ENCODE measurements at places on chromosomes 7 and 10.

DNA sequence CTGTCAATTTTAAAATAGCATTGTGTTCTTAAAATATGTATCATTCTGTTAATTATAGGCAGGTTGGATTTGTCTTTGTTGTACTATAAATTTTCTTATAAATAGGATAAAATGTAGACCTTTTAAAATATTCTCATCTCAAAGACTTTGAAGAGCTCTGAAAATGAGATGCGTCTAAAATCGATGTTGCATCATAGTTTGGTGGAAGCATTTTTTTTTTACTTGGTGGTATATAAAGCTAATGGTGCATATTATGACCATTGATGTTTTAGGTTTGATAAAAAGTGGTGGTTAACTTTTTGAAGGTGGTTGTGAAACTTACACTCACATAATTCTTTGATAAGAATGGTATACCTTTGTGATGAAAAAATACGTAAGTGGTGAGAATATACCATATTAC is 69.1 kb downstream of the ZNRF2 start:
- DNase-seq = no peak

- DNase-seq = no peak
Measured at GRCh38 chr10:114584419-114584818, 73.7 kb downstream of the ABLIM1 start.

DNA sequence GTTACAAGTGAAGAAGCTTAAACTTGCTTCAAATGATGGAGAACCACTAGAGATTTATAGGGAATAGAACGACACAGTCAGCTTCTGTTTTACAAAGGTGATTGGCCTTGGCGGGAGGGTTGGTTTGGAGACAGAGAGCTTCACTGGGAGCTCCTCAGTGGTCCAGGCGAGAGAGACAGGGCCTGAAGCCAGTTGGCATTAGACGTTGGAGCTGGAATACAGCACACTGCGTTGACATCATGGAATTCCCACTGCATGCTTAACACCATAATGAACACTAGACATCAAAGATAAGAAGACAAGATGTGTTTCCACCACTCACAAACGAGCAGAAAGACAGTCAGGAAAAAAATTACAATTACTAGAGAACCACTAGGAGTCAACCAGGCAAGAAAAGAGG is 67.8 kb downstream of the TBXAS1 start:
- DNase-seq = no peak

GRCh38 chr7:142857625-142858024 is 2.7 kb downstream of the EPHB6 start:
- no peak for DNase-seq

DNA sequence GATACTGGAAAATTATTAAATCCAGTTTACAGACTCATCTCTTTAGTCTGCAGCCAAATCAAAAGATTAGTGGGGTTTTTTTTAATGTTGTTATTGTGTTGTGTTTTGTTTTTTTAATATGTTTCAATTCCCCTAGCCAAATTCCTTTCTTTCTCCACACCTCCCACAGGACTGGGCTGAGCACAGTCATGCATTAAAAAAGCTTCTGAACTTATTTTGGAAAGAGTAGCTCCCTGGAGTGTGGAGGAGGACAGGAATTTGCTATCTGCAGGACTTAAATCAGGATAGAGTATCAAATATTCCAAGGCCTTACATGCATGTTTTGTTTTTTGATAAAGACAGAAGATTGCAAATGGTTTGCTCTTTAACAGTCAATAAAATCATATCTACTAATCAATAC is 90.7 kb downstream of the GNAI1 start:
- no peak for DNase-seq

DNA sequence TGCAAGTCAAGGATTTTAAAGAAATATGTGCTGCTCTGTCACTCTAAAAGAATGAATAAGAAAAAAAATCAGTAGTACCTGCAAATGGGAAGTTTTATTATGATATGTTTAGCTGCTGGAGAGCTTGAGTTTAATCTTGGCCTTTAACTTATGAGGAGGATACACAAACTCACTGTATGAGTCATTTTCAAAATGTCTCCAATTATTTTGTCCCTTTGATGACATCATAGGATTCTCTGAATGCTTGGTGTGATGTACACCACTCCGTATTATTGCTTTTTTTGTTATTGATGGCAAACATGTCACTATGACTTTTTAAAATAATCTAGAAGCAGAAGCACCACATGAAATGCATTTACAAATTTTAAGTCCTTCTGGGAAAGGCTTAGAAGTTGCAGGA is 125.8 kb downstream of the RALA start:
- no peak for DNase-seq

- no peak for DNase-seq
Measured at GRCh38 chr10:91682912-91683311, 50.0 kb upstream of the PPP1R3C start.

DNA sequence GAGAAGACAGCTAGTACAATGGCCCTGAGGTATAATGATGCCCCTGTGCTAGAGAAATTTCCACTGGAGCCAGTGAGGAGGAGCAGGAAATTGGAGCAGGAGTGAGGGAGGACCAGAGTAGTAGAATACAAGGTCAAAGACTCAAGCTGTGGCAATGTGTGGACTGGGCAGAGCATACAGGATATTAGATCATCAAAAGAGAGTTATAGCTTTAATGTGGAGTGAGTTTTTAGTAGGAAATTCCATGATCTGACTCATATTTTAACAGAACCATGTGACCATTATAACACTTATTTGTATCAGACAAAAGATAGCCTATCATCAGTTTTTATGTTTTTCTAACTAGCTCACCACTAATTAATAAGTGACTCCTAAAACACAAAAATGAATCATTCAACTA is 154.1 kb downstream of the DGKB start:
- peak; percentile 80 for DNase-seq

DNA sequence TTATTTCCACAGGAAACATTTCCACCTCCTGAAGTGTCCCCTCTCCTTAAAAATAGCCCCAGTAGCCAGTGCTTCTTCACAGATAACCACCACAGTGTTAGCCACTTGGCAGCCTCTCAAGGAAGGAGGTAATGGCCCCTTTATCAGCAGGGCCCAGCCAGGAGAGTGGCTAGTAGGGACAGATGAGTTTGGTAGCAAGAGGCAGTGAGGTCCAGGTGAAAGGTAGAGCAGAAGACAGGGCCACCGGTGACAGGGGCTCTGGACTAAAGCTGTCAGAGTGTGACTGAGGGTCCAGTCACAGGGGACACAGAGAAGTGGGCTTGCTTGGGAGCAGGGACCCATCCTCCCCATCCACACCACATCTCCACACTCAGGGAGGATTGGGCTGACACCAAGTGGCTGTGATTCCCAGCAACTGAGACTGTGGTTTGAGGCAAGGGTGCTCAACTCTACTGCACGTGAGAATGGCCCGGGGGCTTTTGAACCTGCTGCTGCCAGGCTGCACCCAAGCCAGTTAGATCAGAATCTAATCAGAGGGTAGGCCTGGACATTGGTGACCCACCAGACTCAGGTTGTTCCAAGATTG is 52.2 kb downstream of the C10orf120 start:
- no peak for DNase-seq

DNA sequence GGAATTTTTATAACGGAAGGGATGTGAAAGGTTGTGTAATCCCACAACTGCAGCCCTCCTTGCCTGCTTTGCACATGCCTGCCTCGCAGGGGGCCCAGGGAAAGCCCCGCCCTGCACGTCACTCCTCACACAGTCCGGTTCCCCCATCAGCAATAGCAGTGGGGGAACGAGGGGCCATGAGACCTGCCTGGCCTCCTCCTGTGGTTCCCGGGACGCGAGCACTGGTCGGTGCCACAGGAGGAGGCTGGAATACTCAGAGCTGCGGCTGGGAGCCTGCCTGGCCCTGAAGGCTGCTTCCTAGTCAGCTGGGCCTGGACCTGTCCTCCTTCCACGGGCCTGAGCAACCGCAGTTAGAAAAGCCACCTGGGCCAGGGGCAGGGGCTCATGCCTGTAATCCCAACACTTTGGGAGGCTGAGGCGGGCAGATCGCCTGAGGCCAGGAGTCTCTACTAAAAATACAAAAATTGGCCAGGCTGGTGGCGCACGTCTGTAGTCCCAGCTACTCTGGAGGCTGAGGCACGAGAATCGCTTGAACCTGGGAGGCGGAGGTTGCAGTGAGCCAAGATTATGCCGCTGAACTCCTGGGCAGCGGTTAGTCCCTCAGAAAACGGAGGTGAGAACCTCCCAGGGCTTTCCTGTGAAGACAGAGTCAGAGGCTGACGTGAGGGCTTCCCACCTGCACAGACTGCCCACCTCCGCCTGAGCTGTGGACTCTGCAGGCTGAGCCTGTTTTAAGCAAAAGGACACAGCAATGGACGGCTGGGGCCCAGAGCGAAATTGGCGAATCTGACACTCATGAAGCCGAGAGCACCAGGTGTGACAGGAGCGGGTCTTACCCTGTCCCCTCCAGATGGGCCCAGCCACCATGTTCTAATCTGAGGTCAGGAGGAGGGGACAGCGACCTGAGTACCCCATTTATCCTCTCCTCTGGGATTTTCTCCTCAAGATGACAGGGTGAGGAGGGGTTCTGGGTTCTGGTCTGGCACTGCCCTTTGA is 52.9 kb downstream of the VIPR2 start:
- no peak for DNase-seq

- no peak for DNase-seq
Measured at GRCh38 chr10:126336801-126337200, 51.5 kb downstream of the ADAM12 start.

GRCh38 chr7:42456756-42457276 is 219.8 kb upstream of the GLI3 start:
- no peak for DNase-seq

DNA sequence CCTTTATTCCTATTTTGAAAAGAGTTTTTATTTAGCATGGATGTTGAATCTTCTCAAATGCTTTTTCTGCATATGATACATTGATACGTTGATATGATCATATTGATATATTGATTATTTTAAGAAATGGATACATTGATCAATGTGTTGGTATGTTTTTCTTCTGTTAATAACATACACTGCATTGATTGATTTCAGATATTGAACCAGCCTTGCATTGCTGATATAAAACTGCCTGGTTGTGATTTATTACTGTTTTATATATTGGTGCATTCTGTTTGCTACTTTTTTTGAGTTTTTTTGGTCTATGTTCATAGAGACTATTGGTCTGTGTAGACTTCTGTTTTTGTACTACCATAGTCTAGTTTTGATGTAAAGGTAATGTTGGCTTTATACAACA is 26.8 kb upstream of the RABGEF1 start:
- DNase-seq = no peak

- no peak for DNase-seq
Measured at GRCh38 chr7:2723138-2723850, 35.3 kb downstream of the AMZ1 start.

DNA sequence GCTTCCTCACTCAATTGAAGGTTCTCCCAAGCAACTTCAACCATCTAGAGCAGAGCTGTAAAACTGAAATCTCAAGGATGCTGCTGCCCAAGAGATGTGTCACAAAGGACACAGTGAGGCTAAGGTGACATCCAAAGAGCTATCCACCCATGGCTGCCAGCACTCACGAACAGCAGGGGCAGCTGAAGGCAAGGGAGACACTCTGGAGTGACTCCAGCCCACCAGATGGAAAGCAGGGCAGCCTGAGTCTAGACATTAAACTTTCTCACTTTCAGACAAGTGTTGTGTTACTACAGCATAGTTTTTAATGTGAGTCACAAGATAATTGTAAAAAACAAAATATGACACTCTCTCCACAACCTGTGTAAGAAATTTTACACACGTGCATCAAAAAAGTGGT is 113.5 kb downstream of the LARP4B start:
- no peak for DNase-seq

GRCh38 chr10:53619671-53620070 is 847.1 kb upstream of the MBL2 start:
- no peak for DNase-seq

DNA sequence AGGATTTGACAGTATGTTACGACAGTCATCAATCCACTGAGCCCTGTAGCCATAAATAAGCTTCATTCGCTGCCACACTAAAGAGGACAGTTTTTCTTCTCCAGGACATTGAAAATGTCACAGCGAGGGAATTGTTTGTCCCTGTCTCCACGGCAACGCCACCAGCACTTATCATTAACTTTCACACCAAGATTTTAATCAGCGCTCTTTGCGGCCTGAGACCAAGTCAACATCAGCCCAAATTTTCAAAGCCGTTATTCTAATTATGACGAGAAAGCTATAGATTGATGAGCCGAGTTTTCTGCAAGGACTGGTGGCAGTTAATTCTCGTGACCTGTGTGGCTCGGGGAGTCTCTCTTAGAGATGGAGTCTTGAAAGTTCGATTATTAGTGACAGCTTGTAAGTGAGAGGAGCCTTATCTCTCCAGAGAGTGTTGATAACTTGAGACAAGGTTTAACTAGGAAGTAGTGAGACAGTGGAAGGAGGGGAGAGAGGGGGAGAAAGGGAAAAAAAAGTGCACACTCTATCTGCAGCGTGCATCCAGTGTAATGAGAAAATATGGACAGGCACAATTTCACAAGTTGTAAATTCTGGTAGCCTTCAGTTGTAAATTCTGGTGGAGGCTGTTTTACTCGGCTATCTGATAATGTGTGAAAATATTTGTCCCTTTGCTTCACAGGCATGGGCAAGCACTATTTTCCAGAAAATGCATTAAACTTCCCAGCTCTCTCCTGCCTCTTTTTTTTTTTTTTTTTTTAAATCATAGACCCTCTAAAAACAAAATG is 473.3 kb downstream of the LRMDA start:
- no peak for DNase-seq

DNA sequence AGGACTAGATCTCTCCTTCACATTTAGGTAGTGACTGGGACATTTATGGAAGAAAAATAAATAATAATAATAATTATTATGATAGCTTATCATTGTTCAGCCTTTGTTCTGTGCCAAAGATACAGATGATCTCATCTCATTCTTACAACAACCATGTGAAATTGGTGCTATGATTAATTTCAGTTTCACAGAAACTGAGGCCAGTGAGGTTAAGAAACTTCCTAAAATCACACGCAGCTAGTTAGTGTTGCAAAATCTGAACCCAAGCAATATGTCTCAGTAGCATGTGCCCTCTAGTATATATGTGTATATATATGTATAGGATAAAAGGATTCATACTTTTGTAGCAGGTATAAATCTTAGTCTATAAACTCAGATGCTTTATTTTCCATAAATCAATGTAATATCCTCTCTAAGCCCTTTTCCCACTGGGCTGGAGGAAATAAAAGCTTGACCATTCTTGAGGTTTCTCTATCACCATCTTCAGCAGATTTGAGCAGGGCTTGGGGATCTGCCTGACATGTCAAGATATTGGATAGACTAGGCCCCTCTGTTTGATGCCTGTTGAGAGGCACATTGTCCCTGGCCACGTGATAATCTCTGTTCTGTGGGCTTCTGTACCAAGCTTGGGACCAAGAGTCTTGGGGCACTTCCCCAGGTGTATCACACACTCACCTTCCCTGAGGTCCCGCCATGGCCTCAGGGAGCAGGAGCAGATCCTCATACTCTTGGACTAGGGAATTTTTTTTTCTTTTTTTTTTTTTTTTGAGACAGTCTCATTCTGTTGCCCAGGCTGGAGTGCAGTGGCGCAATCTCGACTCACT is 172.6 kb upstream of the NRP1 start:
- DNase-seq = no peak

GRCh38 chr10:14727924-14728323 is 46.8 kb downstream of the FAM107B start:
- DNase-seq = no peak

DNA sequence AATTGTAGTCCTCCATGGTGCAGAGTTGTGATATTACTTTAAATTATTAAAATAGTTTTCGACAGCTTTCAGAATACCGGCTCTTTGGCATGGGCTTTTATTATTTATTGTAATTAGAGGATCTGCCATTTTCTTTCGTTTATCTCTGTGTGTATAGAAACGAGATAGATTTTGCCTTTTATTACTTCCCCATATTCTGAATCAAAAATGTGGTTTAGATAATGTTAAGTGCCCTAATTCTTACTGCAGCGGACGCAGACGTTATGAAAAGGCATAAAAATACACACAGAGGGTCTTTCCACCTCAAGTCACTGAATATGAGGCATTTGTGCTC is 1.9 kb upstream of the ARID5B start:
- no peak for DNase-seq
